Activated naive CD8-positive, alpha-beta T cell treated with anti-CD3 and anti-CD28 coated beads for 36 hours (primary cell): ENCODE measurements at places on chromosomes 11 and 22. TPM values are rescaled to one million over a fixed set of nuclear protein-coding genes. Genes with fewer than 3 reads are reported as not detected.

BTBD18 gene
- not detected for total RNA-seq

OR2AT4 gene
- total RNA-seq, result not detected

- DNase-seq, result no peak
Measured at GRCh38 chr11:34505874-34506273, 7.7 kb downstream of the ELF5 start.

GRCh38 chr11:45343444-45343843, 57.3 kb upstream of the SYT13 start:
- no peak for DNase-seq

GRCh38 chr11:78168539-78169477, 19.6 kb downstream of the KCTD21 start:
- DNase-seq, result no peak

- no peak for DNase-seq
Measured at GRCh38 chr11:17861036-17861755, 126.6 kb downstream of the KCNC1 start.
